Activated T-cell treated with anti-CD3 and anti-CD28 coated beads for 48 hours (primary cell): ENCODE measurements at places on chromosomes 7 and 10.

- no peak for DNase-seq
Observed at GRCh38 chr7:92622685-92623084, 32.5 kb upstream of the FAM133B start.

- DNase-seq = no peak
Observed at GRCh38 chr7:100735730-100736129, 2.3 kb downstream of the ZAN start.

- no peak for DNase-seq
Observed at GRCh38 chr10:112465299-112465883, 18.4 kb downstream of the VTI1A start.

DNA sequence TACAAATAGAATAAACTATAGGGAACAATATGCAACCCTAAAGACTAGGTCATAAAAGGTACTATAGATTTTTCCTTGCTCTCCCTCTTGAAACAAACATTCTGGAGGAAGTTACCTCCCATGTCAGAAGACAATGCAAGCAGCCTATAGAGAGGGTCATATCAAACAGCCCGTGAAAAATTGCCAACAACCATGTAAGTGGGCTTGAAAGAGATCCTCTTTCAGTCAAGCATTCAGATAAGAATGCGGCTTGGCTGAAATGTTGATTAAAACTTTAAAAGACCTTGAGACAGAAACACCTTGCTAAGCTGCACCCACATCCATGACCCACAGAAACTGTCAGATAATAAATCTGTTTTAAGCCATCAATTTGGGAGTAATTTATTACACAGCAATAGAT is 526.6 kb upstream of the GHITM start:
- no peak for DNase-seq

DNA sequence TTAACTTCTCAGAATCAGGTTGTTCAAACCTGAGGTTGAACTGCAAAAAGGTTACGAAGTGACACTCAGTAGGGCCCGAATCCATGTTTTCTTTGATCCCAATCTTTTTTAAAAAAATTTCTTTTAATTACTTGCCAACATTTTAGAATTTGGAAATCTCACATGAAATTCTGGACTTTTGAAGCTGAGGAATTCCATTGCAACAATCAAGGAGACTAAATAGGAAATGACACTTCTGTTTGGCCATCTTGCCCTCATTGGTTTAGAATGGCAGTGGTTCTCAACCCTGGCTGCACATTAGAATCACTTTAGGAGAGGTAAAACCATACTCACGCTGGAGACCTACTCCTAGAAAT is 471 bp upstream of the TOMM7 start:
- DNase-seq = no peak

DNA sequence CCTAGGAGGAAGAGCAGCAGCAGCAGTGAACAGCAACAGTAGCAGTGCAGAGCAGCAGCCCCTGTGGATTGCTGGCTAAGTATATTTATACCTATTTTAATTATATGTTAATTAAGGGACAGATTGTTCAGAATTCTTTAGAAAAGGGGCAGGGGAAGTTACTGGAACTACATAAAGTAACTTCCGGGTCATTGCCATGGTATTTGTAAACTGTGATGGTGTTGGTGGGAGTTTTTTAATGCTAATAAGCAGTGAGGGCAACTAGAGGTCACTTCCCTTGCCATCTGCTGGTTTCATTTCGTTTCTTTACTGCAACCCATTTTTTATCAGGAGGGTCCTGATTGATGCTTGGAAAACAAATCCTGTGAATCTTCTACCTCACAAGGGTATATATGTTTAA is 229.8 kb upstream of the PODXL start:
- no peak for DNase-seq

DNA sequence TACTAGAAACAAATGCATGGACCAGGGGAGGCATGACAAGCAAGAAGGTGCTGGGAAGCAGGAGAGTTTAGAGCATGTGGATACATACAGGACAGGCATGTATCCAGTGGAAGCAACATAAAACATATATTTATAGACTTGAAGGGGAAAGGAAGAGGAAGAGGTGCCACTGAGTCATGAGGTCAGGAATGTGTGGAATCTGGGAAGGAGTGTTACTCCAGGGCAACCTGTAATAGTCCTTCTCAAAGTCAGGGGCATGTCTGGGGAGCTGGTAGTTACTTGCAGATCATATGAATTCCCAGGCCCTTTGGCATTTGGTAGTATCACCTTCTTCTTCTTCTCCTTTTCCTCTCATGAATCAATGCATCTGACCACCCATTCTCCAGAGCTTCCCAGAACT is 246.6 kb downstream of the XPNPEP1 start:
- DNase-seq = no peak

DNA sequence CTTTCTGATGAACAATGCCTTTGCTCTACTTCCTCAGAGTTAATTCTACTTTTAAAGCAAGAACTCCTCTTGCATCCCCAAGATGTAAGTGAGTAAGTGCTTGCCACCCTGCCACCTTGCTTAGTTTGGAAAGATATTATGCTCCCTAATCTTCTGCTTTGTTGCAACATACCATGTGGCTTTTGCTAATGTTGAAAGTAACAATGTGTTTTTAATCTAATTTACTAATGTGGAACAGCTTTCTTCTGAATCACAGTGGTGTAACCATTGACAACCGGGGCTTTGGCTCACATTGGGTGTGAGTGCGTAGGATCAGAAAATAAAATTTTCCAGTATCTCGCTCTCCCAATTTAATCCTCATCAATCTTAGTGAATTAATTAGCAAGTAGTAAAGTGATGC is 254.1 kb upstream of the PTER start:
- no peak for DNase-seq

GRCh38 chr7:129150199-129150996 is 5.9 kb downstream of the TSPAN33 start:
- DNase-seq = no peak

- no peak for DNase-seq
Observed at GRCh38 chr7:121272676-121273075, 56.1 kb upstream of the WNT16 start.

DNA sequence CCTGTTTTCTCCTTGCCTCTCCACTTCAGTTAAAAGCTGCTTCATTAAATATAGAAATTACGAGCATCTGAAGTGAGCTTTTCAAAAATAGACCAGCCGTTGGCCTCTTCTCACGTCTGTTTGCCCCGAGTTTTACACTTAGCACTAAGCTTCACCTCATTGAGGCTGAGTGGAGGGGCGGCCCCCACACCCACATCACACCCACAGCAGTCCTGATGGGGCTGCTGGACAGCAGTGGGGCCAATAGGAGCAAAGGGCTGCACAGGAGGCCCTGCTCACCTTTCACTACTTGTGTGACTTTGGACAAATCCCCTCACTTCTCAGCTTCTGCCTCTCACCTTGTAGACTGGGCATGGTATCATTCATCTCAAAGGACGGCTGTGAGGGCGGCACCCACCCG is 677.8 kb downstream of the SDK1 start:
- DNase-seq = no peak

DNA sequence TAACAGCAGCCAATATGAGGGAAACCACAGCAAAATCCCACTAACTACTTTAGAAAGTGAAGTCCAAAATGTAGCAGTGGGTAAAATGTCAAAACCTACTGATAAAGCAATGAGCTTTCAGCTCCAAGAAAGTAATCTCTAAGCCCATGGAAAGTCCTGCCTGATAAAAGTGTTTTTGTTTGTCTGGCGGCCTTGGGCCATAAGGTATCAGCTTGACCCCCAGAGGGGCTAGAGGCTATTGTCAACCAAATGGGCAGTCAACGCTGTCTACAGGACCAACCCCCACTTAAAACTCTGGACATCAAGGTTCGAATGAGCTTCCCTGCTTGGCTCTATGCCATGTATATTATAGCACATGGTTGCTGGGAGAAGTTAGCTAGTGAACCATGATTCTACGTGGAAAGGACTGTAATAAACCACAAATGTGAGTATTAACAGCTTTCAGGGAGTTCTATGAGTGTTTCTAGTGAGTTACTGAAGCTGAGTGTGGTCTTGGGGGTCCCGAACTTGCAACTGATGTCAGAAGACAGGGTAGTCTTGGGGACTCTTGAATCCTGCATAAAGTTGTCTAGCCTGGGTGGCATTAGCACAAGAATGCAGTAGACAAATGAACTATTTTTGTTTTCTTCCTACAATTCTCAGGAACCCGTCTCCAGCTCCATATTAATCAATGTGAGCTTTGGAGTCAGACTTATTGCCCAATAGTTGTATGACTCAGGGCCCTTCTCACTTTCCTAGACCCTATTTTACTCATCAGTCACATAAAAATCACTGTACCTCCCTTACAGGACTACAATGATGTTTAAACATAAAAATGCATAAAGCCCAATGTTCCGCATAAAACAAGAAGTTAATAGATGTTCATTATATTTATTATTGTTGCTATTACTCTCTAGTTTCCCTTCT is 164.9 kb downstream of the DGKI start:
- DNase-seq = no peak
